ENCODE measurements at places on chromosomes 3 and 15. TPM values are rescaled to one million over a fixed set of nuclear protein-coding genes. Genes with fewer than 3 reads are reported as not detected.

- no peak for DNase-seq
These were observed 159.1 kb upstream of the EOMES start for GRCh38 chr3:27880969-27881892.

- DNase-seq, result no peak
These were observed 34.9 kb downstream of the TMEM39A start for GRCh38 chr3:119428538-119428937.

GRCh38 chr3:160135851-160136250 is 89.4 kb upstream of the C3orf80 start:
- no peak for DNase-seq

DNA sequence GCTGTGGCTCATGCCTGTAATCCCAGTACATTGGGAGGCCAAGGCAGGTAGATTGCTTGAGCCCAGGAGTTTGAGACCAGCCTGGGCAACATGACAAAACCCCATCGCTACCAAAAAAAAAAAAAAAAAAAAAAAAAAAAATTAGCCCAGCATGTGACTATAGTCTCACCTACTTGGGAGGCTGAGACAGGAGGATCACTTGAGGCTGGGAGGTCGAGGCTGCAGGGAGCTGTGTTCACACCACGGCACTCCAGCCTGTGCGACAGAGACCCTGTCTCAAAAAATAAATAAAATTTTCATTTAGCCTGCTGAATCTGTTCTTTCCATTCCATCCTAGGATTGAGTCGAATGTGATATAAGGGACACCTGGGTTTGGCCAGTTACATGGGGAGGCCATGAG is 14.6 kb upstream of the PRICKLE2 start:
- no peak for DNase-seq

GRCh38 chr15:100484443-100484842 is 44.3 kb downstream of the CERS3 start:
- no peak for DNase-seq

- DNase-seq, result no peak
These were observed 44.5 kb downstream of the IL17RD start for GRCh38 chr3:57120451-57121174.

DNA sequence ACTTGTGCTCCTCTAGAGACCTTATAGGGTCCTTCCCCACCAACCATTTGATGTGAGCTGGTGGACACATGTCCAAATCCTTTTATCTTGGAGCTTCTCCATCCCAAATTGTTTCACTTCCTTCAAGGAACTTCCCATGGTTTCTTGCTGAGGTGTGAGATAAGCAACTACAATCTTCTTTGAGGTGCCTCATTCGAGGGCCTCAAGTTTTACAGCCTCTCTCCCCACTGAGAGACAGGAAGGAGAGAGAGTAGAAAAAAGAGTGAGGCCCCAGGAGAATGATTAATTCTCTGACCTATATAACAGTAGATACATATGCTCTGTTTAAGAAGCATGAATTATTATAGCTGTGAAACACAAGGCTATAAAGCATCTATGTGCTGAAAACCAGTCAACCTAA is 70.5 kb downstream of the SUMF1 start:
- DNase-seq, result no peak

DNA sequence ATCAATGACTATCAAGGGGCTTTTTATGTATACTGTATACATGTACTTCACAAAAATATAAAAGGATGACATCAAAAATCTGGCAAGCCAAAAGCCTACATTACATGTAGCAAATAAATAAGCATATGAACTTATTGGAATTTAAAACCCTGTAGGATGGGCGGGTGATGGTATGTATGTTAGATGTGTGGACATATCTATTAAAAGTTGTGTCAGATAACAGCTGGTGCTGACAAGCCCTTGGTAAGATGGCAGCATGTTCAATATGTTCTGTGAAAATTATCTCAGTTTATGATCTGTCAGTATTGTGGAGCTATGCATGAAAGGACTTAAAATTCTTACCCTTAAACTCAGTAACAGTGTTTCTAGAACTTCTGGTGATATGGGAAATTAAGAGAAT is 20.1 kb downstream of the CTNNB1 start:
- DNase-seq, result no peak

GRCh38 chr15:48451736-48452135 is 120.5 kb downstream of the DUT start:
- no peak for DNase-seq

DNA sequence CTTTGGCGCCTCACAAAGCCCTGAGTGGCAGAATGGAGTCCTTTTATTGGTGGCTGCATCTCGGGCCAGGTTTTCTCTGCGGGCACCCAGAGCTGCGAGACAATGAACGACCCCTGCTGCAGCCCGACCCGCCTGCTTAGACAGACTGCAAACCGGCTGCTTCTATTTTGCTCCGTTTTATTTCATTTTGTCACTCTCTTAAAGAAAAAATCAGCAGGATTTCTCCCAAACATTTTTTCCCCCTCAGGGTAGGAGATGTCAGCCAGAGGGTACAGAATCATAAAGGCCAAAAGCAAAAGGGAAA is 64.8 kb downstream of the OXNAD1 start:
- no peak for DNase-seq

DNA sequence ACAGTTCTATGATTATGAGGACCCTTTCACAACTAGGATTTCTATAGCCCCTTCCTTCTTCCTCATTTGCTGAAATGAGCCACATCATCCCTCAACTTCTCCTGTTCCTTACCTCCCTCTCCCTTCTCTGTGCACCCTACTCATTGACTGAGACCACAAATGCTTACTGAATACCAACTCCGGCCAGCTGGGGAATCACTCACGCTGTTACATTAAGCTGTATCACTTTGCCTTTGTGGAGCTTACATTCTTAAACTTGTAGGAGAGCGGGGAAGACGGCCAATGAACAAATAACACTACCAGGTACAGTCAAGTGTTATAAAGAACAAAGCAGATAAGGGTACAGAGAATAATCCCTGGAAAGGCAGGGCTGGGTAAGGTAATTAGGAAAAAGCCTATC is 5.7 kb downstream of the SUCLG2 start:
- DNase-seq, result no peak

- no peak for DNase-seq
These were observed 114.7 kb upstream of the FRMD4B start for GRCh38 chr3:69500604-69501003.

DNA sequence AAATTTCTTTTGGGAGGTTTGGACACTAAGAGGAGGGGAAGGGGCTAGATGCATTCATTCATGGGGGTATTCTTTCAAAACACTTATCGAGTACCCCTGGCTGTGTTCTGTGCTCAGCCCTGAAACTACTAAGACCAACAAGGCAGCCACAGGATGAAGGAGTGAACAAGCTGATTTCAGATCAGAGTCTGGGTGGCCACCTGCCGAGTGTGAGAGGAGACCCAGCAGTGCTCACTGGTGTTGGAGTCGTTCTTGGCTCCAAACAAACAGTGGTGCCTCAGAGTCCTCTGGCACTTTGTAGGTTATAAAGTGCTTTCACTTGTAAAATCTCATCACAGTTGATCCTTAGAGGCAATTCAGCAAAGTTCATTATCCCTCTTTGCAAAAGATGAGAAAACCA is 48.8 kb upstream of the CMTM8 start:
- DNase-seq, result no peak

DNA sequence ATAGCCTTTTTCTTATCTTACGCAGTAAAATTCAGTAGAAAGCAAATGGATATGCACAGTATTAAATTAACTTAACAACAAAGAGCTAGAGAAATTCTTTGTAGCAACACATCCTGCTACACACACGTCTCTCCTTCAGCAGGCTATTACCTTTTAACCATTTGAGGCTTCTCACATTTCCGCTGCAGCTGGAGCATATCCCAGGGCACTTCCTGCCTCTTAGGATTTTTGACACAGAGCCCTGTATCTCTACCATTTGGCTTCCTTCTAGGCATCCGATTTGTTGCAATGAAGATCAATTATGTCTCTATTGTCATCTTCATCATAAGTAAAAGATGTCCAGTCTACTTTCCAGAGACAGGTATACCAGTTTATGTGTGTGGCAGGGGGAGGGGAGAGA is 292.4 kb upstream of the CBLB start:
- no peak for DNase-seq

- DNase-seq, result no peak
These were observed 380.2 kb downstream of the ULK4 start for GRCh38 chr3:41581700-41582099.

DNA sequence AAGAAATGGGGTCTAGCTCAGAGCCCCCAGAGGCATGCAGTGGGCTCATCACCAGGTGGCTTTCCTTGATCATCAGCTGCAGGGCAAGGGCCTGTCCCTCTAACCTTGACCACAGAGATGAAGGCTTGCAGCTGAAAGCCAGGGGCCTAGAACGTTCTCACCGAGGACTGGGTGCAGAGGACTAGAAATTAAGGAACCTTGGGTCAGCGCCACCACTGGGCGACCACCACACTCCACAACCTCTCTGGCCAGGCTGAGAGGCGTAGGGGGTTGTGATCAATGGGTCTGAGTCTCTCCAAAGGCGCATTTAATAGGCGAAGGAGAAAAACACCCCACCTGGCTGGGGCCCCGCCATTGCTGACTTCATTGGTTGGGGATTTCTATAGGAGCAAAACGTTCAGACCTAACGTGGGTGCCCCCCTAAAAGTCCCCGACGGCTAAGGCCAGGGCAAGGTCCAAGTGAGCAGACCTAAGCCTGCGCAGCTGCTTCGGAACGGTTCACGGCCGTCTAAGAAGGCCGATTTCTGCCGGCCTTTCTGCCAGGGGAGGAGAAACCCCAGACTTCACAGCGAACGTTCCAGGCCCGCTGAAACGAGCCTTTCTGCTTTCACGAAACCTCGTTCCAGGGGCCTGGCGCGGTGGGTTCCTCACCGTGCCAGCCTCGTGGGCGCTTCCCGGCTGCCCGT is 915 bp downstream of the BCL2L10 start:
- DNase-seq, result no peak

DNA sequence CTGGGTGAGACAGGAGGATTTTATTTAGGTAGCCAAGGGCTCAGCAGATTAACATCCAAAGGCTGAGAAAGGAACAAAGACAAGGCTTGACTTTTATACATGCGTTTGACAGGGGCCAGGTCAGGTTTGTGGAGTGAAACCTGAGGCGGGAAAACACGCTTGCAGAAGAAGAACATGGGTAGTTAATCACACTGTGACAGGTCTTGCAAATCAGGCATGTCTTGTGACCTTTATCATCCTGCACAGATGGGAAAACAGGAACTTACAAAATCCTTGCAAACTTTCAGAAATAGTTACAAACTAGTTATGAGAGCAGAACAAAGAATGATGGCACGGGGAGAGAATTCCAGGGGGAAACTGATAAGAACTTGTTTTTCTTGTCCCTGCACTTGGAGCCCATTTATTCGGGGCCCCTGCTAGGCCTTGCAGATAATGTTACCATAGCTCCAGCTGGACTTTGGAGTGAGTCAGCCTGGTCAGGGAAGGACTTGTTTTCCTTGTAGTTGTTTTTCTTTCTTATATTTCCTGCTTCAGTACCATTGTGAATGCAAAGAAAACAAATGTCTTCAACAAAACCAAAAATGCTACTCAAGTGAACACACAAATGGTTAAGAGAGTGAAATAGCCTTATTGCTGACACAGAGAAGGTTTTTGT is 965.9 kb upstream of the ROBO1 start:
- DNase-seq, result no peak

Gene NDUFB4
- 190 TPM for total RNA-seq

Gene GOLGA8H
- total RNA-seq, result 0.13 TPM

Gene CPNE9
- not detected for total RNA-seq

Gene HGD
- total RNA-seq, result not detected

Gene RHOV
- 0.49 TPM for total RNA-seq

Gene HDC
- not detected for total RNA-seq

Gene FBXW12
- total RNA-seq, result not detected

Gene BCHE
- not detected for total RNA-seq

Gene MESP1
- 8.9 TPM for total RNA-seq

Gene CPN2
- total RNA-seq, result not detected

Gene PPARG
- 12.6 TPM for total RNA-seq

Gene TMOD3
- total RNA-seq, result 37.8 TPM

Gene GORASP1
- 11.4 TPM for total RNA-seq

Data from MG63 (cell line).